Neuronal stem cell (in vitro differentiated cells): ENCODE measurements at places on chromosomes 13 and 19.

GRCh38 chr13:52452470-52452869, 2.0 kb upstream of the VPS36 start:
- peaks cover 5% of the 10 kb centered on the region for H3K36me3 ChIP-seq
- no peak overlapping the region for H3K4me3 ChIP-seq
- DNase-seq: no peak
- no peaks in the 10 kb centered on the region for H3K27me3 ChIP-seq

DNA sequence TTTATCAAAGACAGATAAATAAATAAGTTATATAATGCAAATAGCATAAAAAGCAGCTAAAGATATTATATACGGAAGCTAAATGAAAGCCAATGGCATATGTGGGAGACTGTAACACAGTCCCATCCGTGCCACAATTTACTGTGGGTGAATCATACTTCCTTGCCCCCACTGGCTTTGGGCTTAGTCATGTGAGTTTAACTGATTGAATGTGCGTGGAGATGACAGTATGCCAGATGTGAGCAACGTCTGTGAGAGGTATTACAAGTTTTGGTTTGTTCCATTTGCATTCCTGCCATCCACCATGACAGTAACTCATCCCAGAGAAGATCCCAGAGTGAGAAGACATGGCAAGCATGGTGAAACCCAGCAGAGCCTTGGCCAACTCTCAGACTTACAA, 340.0 kb downstream of the SUCLA2 start:
- no peaks in the 10 kb centered on the region for H3K4me1 ChIP-seq
- H3K4me3 ChIP-seq: no peak overlapping the region
- no peaks in the 10 kb centered on the region for H3K27me3 ChIP-seq
- no peak overlapping the region for H3K27ac ChIP-seq

GRCh38 chr19:57171551-57172081, 4.3 kb upstream of the DUXA start:
- peak; percentile 48 for DNase-seq
- no peaks in the 10 kb centered on the region for H3K4me1 ChIP-seq
- peak overlapping the region; percentile 47 for H3K4me3 ChIP-seq
- no peak overlapping the region for H3K27ac ChIP-seq
- no peaks in the 10 kb centered on the region for H3K27me3 ChIP-seq

GRCh38 chr19:11684987-11685675, 53.6 kb downstream of the ZNF823 start:
- no peak for DNase-seq
- H3K27ac ChIP-seq: no peak overlapping the region
- peaks cover 14% of the 10 kb centered on the region for H3K36me3 ChIP-seq
- no peaks in the 10 kb centered on the region for H3K27me3 ChIP-seq

DNA sequence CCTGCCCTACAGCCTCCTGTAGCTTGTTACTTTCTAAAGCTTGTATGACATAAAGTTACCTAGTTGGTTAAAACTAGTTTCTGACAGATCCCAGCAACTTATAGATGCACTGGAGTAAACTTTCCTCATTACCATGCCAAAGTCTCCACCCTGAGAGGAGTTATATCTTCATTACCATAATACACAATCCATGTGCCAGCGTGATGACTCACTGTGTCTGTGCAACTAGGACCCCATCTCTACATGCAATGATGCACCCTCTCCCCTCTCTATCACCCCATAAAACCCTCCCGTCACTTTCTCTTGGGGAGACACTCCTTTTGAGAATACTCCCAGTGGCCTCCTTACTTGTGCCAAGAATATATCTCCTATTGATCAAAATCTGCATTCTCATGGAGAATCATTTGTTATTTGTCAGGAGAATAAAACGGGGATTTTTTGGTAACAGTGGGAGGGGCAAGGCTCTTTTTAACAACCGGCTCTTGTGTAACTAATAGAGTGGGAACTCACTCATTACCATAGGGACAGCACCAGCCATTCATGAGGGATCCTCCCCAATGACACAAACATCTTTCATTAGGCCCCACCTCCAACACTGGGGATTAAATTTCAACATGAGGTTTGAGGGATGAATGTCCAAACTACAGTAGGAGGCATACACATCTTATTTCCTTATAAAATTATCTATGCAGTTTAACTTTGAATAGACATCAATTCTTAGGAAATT, 235.1 kb upstream of the ATXN8OS start:
- no peak for DNase-seq
- no peaks in the 10 kb centered on the region for H3K27me3 ChIP-seq
- no peak overlapping the region for H3K4me3 ChIP-seq
- H3K27ac ChIP-seq: no peak overlapping the region

DNA sequence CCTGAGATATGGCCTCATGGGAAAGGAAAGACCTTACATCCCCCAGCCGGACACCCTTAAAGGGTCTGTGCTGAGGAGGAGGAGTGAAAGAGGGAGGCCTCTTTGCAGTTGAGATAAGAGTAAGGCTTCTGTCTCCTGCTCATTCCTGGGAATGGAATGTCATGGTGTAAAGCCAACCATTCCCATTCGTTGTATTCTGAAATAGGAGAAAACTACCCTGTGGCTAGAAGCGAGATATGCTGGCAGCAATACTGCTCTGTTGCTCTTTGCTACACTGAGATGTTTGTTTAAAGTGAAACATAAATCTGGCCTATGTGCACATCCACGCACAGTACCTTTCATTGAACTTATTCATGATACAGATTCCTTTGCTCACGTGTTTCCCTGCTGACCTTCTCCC, 783 bp upstream of the ZNF587B start:
- H3K4me1 ChIP-seq: peaks cover 2% of the 10 kb centered on the region
- peaks cover 43% of the 10 kb centered on the region for H3K36me3 ChIP-seq
- DNase-seq: no peak
- H3K27me3 ChIP-seq: no peaks in the 10 kb centered on the region
- H3K4me3 ChIP-seq: no peak overlapping the region

DNA sequence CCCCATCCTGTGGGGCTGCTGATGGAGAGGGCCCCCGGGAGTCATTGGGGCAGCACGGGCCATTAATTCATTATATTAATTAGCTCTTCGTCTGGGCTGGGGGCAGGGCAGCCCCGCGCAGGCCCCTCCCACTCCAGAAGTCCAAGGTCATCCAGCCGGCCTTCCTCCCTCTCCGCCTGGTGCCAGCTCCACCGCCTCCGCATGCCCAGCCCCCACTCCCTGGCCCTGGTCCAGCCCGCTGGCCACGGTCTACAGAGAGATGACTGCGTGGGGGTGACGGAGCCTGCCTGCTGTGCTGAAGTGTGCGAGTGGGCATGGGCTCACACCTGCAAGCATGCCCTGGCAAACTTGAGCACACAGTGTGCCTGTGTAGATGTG, 8.8 kb downstream of the IGLON5 start:
- H3K4me1 ChIP-seq: no peaks in the 10 kb centered on the region
- H3K36me3 ChIP-seq: no peaks in the 10 kb centered on the region
- DNase-seq: no peak
- no peak overlapping the region for H3K4me3 ChIP-seq
- H3K27ac ChIP-seq: no peak overlapping the region

DNA sequence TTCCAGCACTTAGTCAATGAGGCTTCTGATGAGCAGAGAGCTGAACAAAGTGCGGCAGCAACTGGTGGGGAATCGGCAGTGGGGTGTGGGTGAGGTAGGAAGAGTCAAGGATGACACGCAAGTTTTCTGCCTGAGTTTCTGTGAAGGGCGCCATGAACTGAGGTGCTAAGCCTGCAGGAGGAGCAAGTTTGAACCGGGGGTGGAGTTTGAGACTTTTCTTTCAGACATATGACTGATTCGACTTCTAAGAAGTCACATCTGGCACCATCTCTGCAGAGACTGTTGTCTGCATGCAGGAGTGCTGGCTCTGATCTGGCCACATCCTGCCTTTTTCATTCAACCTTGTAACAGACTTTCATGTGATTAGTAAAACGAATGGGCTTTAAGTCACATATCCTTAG, 14.8 kb upstream of the GPI start:
- H3K27ac ChIP-seq: no peak overlapping the region
- no peaks in the 10 kb centered on the region for H3K4me1 ChIP-seq
- H3K36me3 ChIP-seq: peaks cover 36% of the 10 kb centered on the region
- no peaks in the 10 kb centered on the region for H3K27me3 ChIP-seq
- no peak overlapping the region for H3K4me3 ChIP-seq

DNA sequence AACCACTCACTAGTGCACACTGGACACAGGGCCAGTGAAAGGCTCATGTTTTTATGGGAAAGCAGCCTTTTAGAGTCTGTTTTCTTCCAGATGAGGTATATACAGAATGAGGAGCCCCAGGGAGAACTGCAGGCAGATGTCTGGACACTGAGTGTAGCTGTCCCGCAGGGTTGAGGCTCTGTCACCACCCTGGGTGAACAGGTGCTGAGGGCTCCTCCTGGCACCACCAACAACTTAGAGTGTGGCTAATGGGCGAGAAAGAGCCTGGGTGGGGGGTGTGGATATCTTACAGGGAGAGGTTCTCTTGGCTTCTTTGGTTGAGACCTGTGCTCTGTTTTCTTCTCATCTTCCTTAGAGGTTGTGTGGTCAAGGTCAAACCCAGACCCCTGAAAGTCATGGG, 202.1 kb upstream of the GPR12 start:
- DNase-seq: no peak
- no peaks in the 10 kb centered on the region for H3K4me1 ChIP-seq
- no peak overlapping the region for H3K27ac ChIP-seq
- no peak overlapping the region for H3K4me3 ChIP-seq

DNA sequence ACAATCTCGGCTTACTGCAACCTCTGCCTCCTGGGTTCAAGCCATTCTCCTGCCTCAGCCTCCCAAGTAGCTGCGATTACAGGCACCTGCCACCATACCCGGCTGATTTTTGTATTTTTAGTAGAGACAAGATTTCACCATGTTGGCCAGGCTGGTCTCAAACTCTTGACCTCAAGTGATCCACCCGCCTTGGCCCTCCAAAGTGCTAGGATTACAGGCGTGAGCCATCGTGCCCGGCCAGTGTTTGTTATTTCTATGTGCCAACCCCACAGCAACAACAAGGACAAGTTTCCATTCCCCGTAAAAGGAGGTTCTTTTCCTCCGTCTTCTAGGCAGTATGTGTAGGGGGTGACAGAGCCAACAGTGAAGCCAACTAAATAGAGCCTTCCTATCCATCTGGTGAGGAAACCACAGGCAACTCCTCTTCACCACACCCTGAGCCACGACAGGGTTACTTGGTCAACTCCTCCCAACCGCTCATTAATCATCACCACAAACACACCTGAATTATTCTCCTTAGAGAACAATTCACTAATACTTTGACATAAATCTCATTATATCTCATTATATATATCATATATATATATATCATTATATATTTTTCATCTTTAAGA, 25.5 kb downstream of the FOXO1 start:
- DNase-seq: no peak
- H3K4me1 ChIP-seq: peaks cover 28% of the 10 kb centered on the region
- no peaks in the 10 kb centered on the region for H3K27me3 ChIP-seq
- no peaks in the 10 kb centered on the region for H3K36me3 ChIP-seq
- no peak overlapping the region for H3K27ac ChIP-seq
- H3K4me3 ChIP-seq: no peak overlapping the region

GRCh38 chr13:27375686-27376326, 48.6 kb upstream of the GTF3A start:
- DNase-seq: peak; percentile 65
- no peak overlapping the region for H3K4me3 ChIP-seq
- H3K27ac ChIP-seq: no peak overlapping the region
- no peaks in the 10 kb centered on the region for H3K36me3 ChIP-seq

DNA sequence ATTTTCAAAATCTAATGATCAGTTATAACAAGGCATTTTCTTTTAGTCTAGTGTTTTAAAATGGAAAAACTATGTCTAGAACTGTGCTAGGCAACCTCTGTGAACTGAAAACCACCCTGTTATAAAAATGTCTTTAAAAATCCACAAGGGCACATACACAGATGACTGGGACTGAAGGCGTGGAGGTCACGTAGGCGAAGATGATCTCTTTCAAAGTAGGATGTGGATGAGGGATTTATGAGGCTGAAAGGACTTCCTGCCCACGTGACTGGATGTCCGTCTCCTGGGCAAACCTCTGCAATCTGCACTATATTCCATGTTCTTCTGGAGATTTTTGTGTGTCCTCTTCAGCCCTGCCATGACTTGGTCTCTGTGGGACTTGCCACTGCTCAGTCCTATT, 84.2 kb upstream of the ZNF536 start:
- H3K4me1 ChIP-seq: no peaks in the 10 kb centered on the region
- no peaks in the 10 kb centered on the region for H3K27me3 ChIP-seq
- DNase-seq: no peak
- H3K4me3 ChIP-seq: no peak overlapping the region
- no peak overlapping the region for H3K27ac ChIP-seq
- no peaks in the 10 kb centered on the region for H3K36me3 ChIP-seq

- no peaks in the 10 kb centered on the region for H3K4me1 ChIP-seq
- peak; percentile 72 for DNase-seq
- H3K27me3 ChIP-seq: no peaks in the 10 kb centered on the region
- peak overlapping the region; percentile 89 for H3K4me3 ChIP-seq
- no peak overlapping the region for H3K27ac ChIP-seq
- H3K36me3 ChIP-seq: peaks cover 2% of the 10 kb centered on the region
These were observed 41.8 kb upstream of the ZNF429 start for GRCh38 chr19:21463449-21464105.

DNA sequence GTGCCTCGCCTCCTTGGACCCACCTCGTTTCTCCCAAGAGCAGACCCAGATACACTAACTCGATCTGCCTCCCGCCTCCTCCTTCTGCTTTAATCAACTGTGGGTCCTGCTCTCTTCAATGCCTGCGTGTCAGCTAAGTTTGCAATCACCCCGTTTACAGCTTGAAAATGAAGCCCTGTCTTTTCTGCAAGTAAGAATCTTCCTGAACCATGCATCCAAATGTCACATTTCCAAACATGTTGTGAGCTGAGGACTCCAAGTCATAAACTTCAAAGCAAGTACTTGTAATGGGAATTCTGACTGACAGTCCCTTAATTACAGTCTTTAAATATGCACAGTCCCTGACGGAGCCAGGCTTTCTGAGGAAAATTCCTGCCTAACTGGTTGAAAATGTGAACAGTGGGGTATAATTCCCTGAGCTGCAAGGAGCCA, 154.9 kb upstream of the UQCRFS1 start:
- peaks cover 23% of the 10 kb centered on the region for H3K27me3 ChIP-seq
- H3K4me3 ChIP-seq: no peak overlapping the region
- no peaks in the 10 kb centered on the region for H3K4me1 ChIP-seq
- no peak for DNase-seq

GRCh38 chr13:108877300-108877699, 247.9 kb downstream of the MYO16 start:
- no peak for DNase-seq
- no peaks in the 10 kb centered on the region for H3K36me3 ChIP-seq
- no peak overlapping the region for H3K4me3 ChIP-seq
- H3K4me1 ChIP-seq: no peaks in the 10 kb centered on the region
- H3K27me3 ChIP-seq: no peaks in the 10 kb centered on the region

DNA sequence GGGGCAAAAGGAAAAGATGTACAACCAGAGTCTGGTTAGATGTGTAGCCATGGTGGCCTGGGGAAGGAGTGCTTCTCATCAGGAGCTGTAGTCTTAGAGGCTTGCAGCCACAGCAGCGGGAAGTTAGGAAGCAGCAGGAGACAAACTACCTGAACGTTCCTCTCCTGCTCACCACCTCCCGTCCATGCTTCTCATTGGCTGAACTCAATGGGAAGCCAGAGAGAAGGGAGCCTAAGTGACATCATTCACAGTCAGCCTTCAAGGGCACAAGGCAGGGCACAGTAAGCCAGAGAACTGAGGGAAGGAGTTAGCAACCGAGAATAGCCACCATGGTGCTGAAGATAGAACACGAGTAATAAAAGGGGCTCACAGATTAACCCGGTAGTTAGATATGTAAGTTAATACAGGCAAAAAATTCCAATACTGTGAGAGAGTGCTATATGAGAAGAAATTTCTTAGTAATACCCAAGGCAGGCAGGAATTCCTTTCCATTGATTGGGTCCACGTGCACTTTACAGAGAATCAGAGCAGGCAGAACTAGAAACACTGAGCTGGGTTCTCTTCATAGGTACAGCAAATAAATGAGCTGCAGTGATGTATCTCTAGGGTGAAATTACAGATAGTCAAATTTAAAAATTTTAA, 391.5 kb upstream of the DACH1 start:
- no peak for DNase-seq
- H3K36me3 ChIP-seq: no peaks in the 10 kb centered on the region
- no peaks in the 10 kb centered on the region for H3K27me3 ChIP-seq
- H3K27ac ChIP-seq: no peak overlapping the region
